ENCODE measurements at places on chromosomes 13 and 19.

- peak; percentile 33 for DNase-seq
Observed at GRCh38 chr19:47790398-47790814, 11.9 kb downstream of the SELENOW start.

DNA sequence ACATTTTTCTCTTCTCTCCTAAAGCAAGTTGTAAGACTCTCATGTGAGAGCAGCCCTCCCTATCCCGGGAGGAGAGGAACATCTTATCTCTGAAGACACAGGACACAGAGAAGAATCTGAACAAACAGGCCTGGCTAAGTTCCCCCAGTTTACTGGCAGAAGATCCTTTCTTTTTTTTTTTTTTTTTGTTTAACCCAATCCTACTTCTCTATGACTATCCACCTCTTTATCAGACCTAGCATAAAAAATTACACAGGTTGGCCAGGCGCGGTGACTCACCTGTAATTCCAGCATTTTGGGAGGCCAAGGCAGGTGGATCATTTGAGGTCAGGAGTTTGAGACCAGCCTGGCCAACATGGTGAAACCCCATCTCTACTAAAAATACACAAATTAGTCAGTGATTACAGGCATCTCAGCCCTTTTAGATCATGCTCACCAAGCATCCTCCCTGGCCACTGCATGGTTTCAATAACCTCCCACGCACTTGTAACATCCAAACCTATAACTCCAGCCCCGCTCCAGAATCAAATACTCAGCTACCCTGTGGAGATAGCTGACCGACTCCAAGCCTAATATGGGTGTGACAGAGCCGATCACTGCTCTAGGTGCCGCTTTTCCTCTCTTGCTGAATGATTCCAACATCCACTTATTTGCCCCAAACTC lies 27.3 kb upstream of the MUC16 start:
- DNase-seq: no peak

- DNase-seq: no peak
Observed at GRCh38 chr13:66415444-66415843, 814.7 kb downstream of the PCDH9 start.

- no peak for DNase-seq
Observed at GRCh38 chr19:5237190-5237780, 103.3 kb downstream of the PTPRS start.

DNA sequence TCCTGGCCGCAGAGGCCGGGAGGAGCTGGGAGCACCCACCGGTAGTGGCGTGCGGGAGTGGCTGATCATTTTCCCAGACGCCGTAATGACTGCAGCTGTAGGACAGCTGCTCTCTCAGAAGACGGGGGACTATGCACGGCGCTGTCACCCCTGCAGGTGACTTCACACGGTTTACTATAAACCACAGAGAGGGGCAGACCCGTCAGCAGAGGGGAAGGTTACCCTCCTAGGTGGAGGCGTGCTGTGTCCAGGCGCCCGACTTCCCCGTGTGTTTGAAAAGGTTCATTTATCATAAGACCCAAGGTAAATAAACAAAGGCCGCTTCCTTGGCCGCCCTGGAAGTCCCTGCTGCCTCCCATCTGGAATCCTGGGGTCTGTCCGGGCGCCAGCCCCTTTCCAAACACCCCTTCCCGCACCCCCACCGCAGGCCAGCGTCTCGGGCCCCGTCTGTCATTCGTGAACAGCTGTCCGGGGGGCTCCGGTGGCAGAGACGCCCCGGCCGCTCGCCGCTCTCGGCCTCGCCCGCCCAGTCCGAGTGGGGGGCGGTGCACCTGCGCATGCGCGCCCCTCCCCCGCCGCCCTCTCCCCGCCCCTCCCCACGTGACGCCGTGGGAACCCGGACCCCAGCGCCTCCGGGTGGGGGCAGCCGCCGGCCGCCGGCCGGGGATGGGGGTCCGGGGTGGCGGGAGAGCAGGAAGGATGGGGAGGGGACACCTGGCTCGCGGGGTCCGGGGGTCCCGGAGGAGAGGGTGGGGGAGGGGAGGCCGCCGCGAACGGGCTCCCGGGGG lies 915 bp downstream of the SHC2 start:
- DNase-seq: no peak

DNA sequence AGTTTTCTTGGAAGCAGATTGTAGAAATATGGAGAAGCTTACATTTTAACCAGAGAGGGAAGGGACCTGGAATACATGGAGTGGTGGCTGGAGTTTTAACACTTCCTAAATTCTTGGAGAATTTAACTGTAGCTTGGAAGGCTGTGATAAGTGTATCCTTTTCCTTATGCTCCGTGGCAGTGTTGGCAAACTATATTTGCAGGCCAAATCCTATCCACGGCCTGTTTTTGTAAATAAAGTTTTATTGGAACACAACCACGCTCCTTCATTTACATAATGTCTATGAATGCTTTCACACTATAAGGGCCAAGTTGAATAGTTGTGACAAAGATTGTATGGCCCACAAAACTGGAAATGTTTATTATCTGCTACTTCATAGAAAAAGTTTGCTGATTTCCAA lies 110.6 kb upstream of the MIR17HG start:
- DNase-seq: no peak

DNA sequence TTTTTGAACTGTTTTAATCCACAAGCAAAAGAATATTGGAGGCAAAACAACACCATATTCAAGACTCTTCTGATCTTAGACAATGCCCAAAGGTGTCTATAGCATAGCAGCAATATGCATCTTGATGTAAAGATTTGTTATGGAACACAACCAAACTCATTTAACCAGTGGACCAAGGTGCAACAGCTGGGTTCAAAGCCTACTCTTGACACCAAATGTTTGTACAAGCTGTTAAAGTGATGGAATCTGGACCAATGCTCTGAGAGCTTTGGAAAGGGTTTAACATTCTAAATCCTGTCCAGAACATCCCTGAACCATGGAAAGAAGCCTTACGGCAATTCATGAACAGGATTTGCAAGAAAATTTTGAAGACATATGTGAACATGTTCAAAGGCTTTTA lies 520.0 kb downstream of the GPC6 start:
- no peak for DNase-seq

DNA sequence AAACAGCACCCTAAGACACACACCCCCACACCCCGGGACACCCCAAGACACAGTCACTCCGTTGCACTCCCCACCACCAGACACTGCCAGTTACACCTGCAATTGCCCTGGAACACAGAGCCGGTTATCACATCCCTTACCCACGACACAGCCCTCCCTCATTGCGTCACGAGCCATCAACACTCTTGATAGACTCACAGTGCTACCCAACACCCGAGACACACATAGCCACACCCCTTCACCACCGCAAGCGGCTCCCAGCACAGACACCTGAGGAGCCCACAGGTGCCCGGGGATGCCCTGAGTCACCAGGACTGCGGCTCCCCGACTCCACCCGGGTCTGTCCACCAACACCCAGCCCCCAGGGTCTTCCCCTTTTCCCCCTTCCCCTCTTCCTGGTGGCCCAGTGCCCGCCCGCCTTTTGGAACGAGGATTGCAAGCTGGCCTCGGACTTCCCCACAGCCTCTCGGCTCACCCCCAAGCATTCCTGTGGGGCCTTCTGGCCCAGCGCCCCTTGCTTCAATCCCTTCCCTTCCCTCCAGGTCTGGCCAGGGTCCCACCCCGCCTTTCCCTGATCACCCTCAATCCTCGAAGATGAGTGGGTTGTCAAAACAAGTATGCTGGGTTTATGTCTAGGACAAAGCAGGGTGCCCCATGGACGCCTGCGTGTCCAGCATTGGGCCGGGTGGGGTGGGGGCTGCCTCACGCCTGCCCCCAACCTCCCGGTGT lies 1.7 kb upstream of the PTGER1 start:
- peak; percentile 55 for DNase-seq

GRCh38 chr19:53555352-53555751 lies 17.4 kb downstream of the ZNF331 start:
- DNase-seq: no peak

DNA sequence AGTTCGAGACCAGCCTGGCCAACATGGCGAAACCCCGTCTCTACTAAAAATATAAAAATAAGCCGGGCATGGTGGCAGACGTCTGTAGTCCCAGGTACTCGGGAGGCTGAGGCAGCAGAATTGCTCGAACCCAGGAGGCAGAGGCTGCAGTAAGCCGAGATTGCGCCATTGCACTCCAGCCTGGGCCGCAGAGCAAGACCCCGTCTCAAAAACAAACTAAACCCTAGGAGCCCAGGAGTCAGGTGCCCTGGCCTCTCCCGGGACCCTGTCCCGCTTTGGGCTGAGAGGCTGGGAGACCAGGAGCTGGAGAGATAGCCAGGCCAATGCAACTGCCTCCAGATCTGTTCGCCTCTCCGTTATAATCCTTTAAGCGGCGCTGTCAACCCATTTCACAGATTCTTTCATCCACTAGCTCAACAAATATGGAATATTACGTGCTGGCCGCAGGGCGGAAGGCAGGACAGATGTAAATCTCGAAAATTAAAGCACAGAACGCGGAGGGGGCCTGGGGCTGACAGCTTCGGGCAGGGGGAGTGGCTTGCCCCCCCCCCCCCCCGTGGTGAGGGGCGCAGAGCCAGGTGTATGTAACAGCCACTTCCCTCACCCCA lies 5.3 kb upstream of the MYBPC2 start:
- no peak for DNase-seq

DNA sequence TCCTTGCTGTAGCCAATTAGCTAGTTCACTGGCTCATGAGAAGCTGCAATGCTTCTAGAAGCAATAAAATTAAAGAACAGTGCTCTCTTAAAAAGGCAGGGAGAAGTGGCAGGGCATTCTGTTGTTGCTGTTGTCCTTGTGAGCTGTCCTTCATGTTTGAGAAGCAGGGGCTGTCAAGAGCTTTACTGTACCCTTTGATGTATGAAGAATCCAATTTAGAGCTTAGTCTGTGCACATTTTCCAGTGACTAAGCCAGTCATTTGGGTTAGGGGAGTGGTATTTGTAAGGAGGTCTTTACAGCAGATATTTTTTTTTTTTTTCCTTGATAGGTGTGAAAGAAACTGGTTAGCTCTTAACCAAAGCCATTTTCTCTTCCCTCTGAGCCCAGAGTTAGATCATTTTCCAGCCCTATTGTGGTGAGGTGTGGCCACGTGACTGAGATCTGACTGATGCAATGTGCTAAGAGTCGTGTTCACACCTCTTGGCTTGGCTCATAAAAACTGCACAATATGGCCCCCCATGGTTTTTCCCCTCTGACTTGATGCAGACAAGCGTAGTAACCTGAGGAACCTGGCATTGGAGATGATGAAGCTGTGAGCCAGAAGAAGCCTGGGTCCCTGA lies 309.6 kb upstream of the TMTC4 start:
- no peak for DNase-seq

- DNase-seq: no peak
Observed at GRCh38 chr19:2454199-2454961, 2.4 kb downstream of the LMNB2 start.

DNA sequence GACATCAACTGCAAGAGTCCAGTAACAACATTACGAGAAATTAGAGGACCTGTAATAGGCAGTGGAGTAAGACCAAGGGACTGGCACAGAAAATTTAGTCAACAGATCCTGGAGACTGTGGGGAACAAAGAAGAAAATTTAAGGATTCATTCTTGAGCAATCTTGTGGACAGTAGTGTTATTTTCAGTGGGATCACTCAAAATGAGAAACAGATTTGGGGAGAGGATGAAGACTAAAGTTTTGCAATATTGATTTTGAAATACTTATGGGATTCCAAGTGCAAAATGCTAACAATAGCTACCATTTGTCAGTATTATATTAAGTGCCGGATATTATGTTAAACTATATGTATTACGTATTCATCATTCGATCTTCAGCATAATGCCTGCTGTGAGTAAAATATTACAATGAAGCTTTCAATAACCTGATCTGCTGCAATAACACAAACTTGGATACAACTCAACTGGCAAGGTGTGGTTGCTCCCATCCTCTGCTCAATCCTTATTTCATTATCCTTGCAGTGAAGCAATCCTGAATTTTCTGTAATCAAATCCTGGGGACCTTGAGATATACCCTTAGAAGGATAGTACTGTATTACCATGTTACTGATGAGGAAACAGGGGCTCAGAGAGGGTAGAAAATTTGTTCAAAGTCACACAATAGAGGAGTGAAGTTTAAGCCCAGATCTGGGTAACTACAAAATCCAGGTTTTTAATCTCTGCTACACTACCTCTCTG lies 84.2 kb downstream of the SACS start:
- no peak for DNase-seq

- no peak for DNase-seq
Observed at GRCh38 chr13:66405908-66406802, 824.0 kb downstream of the PCDH9 start.

DNA sequence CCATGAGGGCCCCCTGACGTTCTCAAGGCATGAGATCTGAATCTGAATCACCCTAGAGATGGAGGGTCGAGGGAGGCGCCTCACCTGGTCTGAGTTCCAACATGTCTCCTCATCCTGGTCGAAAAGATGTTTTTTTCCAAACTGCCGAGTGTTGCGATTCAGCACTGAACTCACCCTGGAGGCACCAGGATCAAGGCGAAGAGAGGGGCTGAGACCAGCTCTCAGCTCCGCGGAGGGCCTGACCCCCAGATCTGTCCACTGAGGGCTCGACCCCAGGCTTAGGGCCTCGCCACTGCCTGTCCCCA lies 555 bp downstream of the NR2C2AP start:
- no peak for DNase-seq

DNA sequence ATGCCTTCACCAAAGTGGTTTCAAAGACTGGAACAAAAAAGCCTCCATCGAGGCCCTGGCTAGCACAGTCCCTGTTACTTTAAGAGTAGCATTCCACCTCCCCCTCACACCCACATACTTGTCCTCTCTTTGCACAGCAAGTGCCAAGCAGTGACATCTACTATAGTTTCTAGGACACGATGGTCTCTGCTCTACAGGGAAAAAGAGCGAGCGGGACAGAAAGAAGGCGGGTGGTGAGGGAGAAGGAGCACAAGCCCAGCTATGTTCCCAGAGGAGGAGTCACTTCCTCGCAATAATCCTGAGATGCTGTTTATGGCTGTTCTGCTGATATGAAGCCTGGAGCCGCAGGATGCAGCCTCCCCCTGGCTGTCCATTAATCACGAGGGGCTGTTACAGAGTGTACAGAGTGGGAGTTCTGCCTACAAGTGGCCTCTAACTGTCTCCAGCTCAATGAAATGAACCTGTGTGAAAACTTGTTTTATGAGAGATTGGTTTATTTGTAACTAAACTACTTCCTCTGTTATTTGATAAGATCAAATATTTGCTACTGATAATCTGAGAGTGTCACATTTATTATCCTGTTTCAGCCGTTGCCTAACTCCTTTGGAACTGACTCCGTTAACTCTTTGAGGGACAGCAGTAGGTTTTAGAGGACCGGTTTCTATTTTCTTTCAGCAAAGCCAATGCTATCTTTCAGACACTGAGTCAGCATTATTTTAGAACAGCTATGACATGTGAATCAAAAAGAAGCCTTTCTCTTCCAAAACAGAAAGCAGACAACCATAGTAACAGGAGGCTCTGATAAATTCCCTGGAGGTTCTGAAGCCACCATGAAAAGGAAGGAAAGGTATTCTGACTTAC lies 208.0 kb downstream of the SPRY2 start:
- DNase-seq: peak; percentile 44

DNA sequence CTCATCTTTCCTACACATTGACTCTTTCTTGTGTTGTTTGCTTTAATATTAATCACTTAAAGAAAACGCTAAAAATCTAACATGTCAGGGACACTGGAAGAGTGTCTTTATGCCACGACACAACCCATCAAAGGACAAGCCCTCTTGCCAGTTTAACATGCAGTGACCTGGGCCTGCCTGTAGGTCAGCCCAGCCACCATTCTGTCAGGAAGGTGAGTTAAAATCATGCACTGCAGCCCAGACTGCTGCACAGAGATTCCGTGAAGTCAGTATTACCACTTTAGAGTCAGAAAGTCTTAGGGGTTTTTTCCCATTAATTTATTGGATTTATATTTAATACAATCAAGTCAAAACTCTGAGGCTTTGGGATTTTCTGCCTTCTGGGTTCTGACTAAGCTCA lies 58.0 kb downstream of the TNFRSF19 start:
- DNase-seq: no peak
